ENCODE measurements at places on chromosomes 5 and 9.

GRCh38 chr9:77968506-77968905, 63.1 kb downstream of the GNAQ start:
- DNase-seq, result no peak

GRCh38 chr5:135195270-135195608, 161.2 kb upstream of the PITX1 start:
- no peak for DNase-seq

- no peak for DNase-seq
Observed at GRCh38 chr9:118395415-118395814, 691.2 kb downstream of the TLR4 start.

DNA sequence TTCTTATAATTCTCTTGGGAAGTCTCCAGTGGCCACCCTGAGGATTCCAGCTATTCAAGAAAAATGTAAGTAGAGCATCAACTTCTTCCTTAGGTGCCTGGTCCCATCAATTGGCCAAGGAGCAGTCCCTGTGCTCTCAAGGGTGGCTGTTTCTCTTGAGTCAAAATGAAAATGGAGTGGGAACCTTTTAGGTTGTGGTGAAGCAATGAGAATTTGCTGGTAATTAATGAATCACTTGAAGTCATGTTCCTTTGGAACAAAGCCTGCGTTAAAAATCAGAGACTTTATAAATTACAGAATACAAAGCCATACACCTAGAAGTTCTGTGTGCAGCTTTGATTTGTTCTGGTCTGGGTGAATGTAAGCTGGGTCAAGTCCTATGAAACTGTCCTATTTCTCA, 48.9 kb downstream of the IL31RA start:
- DNase-seq, result no peak

GRCh38 chr9:88426651-88427050, 38.4 kb downstream of the SPIN1 start:
- DNase-seq, result no peak

- DNase-seq, result no peak
Observed at GRCh38 chr9:93128011-93128714, 5.9 kb downstream of the NINJ1 start.

DNA sequence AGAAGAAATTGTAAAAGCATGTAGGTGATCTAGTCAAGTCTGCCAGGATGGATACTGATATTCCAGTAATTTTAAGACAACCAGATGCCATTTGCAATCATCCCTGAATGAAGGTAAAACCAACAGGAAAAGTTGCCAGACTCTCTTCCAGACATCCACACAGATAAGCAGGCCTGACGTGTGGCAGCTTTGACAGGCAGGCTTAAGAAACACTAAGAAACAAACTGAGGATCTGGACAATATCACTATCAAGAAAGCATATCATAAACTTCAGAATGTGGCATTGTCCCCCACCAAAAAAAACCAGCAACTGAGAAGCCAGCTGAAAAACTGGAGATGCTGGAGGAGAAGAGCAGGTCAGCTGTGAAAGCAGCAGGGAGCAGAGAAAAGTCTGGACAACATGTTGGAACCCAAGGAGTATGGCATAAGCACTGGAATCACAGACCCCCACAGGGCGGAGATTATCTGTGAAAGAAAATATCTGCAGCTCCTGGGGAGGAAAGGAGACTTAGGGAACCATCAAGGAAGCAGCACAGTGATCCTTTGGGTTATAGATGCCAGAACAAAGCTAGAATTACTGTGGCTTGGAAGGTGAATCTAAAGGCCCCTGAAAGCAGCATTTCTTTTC, 307.0 kb downstream of the CWC27 start:
- DNase-seq, result no peak

GRCh38 chr5:120734033-120734432, 269.9 kb downstream of the PRR16 start:
- peak; percentile 8 for DNase-seq

DNA sequence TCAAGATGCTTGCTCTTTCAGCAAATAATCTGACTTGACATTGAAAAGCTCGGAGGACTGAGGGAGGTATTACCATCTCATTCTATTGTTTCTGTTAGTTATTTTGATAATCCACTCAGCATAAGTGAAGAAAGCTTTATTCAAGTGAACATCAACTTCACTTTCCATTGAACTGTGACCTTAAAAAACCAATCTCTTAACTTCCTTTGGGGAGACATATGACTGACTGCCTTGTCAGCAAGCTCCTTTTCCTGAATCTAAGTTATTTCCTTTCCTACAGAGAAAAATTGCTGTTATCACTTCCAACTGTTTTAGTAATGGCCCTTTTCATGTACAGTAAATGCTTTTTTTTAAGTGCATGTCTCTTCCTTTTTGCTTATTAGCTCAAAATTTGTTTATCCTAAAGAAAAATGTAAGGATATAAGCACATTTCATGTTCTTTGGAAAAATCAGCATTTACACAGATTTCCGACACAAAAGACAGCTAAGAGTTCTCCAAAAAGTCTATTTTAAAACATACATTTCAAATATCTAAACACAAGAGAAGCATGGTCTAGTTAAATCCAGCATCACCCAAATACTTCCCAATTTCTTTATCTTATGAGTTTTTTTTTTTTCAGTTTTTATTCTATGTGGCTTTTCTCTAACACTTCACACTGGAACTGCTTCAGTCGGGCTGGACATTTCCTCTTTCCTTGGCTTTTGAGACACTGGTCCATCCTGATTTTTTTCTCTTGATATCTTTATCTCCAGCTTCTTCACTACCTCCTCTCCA, 117.9 kb upstream of the DAB2 start:
- DNase-seq, result no peak

DNA sequence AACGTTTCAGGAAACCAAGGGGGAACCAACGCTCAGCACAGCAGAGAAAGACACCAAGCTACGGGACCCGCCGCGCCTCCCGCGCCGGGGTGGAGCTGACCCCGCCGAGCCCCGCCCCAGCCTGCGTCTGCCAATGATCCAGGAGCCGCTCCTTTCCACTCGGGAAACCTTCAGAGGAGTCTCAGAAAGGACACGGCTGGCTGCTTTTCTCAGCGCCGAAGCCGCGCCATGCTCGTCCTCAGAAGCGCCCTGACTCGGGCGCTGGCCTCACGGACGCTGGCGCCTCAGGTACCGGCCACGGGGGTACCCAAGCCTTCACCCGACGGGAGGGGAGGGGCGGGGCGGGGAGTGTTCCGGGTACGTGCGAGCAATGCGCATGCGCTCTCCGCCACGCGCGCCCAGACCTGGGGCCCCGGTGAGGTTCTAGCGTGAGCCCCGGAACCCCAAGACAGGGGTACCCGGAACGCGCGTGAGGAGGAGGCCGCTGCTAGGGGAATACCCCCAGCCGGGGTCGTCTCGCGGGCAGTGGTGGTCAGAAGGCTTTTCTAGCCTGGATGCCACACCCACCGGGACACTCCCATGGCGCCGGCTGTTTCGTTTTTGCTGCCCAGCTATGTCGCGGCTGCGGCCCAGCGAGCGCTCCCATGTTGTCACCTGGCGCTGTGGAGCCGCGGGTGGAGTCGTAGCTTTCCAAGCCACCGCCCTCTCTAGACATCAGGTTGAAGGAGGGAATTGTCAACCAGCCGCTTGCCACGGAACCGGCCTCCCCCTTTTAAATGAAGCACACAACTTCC, at the start of gene NIPSNAP3A:
NIPSNAP3A (plus strand) TSS at position 119 of the 794 bp plus-strand sequence; CDS start at position 229, 110 bp downstream.
- DNase-seq, result peak; percentile 95

DNA sequence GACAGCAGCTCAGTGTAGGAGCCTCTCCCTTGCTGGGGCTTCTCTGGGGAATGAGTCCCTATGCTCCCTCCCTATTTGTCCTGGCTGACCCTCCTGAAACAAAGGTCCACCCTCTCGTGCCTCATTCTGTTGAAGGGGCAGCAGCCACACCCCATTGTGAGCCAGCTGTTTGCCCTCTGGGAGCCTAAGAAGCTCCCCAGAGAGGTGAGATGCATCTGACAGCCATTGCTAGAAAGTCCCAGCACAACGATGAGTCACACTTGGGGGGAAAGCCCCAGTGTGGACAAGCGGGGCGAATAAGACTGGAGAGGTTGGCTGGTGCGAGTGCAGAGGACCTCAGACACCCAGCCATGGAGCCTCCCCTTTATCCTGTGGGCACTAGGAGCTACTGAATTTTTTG, 101.4 kb downstream of the PPARGC1B start:
- DNase-seq, result no peak

- peak; percentile 31 for DNase-seq
Observed at GRCh38 chr9:78746010-78746409, 449.1 kb downstream of the PSAT1 start.

GRCh38 chr5:59569158-59569557, 324.4 kb downstream of the PDE4D start:
- DNase-seq, result no peak

DNA sequence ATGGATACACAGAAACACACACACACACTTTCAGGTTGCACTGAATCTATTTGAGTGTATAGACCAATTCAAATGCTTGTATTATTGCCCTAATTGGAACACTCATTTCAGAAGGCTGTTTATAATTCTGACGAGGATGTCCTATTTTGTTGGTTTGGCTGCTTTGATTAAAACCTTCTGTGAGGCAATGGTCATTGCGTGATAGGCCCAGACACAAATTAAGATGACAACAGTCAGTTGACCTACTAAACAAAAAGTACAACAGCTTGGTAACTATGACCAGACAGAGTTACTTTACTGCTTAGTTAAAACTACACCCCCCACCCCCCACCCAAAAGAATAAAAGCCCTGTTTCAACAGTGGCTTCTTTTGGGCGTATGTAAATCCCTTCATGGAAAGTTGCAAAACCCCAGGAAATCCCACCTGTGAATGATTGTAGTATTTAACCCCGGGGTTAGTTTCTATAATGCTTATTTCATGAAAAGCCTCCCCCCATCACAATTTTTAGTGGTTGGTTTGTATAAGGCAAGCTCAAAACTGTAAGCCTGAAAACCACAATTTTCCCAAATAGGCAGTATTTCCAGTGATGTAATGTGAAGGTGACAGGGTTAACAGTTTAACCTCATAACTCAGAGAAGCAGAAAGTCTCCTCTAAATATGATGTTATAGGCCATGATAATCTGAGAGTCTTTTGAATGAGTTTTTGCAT, 340.8 kb downstream of the FGF10 start:
- peak; percentile 63 for DNase-seq

DNA sequence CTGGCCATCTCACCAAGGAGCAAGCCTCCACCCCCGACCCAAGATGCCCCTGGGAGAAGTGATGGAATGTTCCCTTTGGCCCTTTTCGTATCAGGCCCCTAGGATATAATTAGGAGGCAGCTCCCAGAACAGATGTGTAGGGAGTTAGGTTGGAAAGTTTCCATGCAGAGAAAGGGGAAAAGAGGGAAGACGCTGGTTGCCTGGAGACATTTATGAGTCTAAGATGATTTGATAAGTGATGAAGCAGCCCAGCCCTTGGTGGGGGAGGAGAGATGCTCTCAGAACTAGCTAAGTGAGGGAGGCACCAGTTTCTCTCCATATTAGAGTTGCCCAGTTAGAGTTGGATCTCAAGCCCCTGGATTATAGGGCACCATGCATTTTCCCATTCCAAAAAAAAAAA, 137.5 kb downstream of the GNA14 start:
- no peak for DNase-seq

- DNase-seq, result no peak
Observed at GRCh38 chr5:151240924-151241635, 11.9 kb upstream of the GM2A start.

GRCh38 chr9:73230251-73230650, 78.6 kb downstream of the ANXA1 start:
- DNase-seq, result no peak

- DNase-seq, result peak; percentile 54
Observed at GRCh38 chr9:8555762-8556500, 756.4 kb upstream of the DMAC1 start.

- no peak for DNase-seq
Observed at GRCh38 chr5:158967541-158967940, 132.2 kb downstream of the EBF1 start.

- DNase-seq, result no peak
Observed at GRCh38 chr9:121301881-121302286, 33.9 kb downstream of the GSN start.

DNA sequence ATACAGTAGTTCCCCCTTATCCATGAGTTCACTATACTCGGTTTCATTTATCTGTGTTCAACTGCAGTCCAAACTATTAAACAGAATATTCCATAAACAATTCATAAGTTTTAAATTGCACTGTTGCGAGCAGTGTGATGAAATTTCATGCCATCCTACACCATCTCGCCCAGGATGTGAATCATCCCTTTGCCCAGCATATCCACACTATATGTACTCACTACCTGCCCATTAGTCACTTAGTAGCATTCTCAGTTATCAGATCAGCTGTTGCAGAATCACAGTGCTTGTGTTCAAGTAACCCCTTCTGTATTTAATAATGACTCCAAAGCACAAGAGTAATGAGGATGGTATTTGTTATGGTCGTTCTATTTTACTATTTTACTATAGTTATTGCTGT, 51.5 kb downstream of the SHOC1 start:
- no peak for DNase-seq

DNA sequence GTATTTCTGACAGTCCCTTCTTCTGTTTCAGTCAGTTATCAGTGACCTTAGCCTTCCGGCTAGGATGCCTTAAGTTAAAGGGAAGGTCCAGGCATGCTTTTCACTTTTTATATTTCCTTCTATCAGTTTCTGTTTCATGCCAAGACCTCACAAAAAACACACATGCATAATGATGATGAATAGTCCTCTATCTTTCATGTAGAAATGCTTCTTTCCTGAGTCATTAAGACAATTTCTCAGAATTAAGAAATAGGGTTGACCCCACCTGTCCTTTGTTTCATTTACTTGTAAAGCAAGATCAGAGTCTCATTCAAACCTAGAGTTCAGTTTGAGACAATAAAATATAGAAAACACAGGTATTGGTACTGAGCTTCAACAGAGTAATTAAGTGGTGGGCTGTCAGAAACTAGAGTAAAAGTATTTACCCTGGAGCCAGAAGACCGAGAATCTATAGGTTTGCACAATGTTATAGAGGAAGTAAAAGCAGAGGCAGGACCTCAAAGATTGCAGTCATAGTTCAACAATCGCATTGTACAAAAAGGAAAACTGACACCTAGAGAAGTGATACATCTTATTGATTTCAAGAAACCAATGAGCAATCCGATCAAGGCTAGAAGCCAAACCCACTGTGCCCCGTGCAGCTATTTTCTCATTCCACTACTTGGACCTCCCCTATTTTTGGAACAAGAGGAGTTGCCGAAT, 118.7 kb upstream of the PUM3 start:
- DNase-seq, result no peak

Measured in eye (tissue), 1 donor.